ENCODE measurements at places on chromosomes 1 and 21. TPM values are rescaled to one million over a fixed set of nuclear protein-coding genes. Genes with fewer than 3 reads are reported as not detected.

- ATAC-seq, result peak; percentile 55
These were observed 88.3 kb downstream of the RPE65 start for GRCh38 chr1:68361346-68361910.

DNA sequence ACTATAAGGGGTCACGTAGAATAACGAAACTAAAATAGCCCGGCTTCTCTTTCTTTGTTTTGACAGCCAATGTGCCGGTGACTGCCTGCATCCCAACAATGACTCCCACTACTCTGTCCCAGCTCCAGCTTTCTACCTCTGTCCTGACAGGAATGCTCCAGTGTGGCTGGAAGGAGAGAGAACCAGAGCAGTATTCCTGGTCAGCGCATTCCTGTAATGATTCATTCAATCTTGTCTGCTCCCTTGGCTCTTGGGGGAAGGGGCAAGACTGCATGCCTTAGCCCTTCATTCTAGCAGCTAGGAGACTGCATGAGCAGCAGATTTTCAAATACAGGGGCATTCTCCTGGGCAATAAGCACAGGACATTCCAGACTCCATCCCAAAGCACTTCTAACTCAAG lies 132.1 kb upstream of the PRMT6 start:
- ATAC-seq, result no peak

DNA sequence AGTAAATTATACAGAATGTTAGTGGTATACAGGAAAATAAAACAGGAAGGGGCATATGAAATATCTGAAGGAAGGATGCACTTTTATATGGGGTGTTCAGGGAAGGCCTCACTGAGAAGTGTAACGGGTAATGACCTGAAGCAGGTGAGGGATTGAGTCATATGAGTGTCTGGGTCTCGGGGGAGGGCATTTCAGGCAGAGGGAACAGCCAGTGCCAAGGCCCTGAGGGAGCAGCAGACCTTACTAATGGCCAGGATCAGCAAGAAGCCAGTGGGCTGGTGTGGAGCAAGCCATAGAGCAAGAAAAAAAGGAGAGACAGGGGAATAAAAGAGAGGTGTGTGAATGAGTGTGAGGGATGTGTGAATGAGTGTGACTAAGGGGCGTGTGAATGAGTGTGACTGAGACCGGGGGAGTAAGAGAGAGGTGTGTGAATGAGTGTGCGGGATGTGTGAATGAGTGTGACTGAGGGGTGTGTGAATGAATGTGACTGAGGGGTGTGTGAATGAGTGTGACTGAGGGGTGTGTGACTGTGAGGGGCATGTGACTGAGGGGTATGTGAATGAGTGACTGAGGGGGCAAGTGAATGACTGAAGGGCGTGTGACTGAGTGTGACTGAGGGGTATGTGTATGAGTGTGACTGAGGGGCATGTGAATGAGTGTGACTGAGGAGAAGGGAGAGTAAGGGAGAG lies 107.2 kb downstream of the GLIS1 start:
- no peak for ATAC-seq

DNA sequence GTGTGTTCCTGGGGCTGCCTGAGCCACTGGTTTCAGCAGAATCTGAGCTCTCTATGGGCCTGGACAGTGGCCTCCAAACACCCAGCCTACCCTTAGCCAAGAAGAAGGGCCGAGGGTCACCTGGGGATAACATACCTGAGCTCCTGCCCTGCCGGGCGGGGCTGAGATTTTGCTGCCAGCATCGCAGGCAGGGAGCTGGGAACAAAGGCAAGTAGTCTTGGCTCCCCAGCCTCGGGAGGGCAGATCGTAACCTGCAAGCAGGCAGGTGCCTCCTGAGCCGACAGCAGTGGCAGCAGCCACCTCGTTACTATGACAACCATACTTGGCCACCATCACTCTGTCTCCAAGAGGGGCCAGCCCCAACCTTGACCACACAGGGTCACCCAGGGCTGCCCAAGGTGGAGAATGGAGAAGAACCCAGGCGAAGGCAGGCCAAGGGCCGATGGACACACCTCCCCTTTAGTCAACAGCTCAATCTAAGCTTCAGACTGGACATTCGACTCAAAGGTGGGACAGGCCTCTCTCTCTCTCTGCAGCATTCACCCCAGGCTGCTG lies 54.6 kb downstream of the TOMM20 start:
- peak; percentile 40 for ATAC-seq

DNA sequence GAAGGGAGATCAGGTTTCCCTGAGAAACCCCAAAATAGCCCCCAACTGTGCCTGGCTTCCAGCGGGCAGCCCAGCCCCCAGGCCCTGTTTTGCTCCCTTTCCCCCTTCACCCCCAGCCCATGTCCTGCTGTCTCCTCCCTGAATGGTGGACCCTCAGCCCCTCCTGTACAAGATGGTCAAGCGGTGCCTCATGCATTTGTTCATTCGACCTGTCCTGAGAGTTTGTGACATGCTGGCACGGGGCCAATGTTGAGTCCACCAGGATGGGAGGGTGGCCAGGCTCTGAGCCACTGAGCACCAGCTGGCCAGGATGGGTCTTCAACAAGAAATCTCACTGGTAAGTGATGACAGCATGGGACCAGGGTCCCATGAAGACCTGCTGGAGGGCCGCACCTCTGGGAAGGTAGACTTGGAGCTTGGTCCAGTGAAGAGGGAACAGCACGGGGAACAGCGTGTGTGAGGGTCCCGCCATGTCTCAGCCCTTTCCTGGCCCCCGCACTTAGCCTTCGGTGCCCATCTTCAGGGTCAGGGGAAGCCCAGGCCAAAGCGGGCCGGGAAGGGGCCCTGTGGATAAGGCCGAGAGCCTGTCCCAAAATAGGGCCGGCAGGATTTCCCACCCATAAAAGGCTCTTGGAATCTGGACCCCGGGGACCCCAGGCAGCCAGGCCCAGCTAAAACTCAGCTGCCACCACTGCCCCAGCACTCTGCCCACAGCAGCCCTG lies at the start of gene CALML6:
Gene CALML6 (plus strand): TSS at position 290 of the 722 bp plus-strand sequence. CDS start 21 bp downstream, at position 311.
- ATAC-seq, result no peak

DNA sequence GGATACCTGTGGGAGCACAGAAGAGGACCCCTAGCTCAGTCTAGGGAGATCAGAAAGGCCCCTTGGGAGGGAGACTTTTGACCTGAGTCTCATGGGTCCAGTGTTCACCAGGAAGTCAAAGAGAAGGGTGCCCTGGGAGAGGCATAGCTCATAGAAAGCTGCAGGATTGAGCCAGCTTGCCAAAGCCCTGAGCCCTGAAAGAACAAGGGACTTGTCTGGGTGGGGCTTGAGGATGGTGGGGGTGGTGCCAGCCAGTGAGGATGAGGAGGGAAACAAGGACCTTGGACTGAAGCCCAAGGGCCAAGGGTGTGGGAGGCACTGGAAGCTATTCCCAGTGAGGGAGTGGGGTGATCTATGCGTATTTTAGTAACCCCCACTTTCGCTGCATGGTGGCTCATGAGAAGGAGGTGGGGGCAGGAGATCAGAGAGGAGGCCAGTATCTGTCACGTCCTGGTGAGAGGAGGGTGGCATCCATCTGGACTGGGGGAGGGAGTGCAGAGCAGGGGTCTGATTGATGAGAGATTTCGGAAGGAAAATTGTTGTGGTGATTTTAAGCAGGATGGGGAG lies 28.4 kb downstream of the DMBX1 start:
- no peak for ATAC-seq

DNA sequence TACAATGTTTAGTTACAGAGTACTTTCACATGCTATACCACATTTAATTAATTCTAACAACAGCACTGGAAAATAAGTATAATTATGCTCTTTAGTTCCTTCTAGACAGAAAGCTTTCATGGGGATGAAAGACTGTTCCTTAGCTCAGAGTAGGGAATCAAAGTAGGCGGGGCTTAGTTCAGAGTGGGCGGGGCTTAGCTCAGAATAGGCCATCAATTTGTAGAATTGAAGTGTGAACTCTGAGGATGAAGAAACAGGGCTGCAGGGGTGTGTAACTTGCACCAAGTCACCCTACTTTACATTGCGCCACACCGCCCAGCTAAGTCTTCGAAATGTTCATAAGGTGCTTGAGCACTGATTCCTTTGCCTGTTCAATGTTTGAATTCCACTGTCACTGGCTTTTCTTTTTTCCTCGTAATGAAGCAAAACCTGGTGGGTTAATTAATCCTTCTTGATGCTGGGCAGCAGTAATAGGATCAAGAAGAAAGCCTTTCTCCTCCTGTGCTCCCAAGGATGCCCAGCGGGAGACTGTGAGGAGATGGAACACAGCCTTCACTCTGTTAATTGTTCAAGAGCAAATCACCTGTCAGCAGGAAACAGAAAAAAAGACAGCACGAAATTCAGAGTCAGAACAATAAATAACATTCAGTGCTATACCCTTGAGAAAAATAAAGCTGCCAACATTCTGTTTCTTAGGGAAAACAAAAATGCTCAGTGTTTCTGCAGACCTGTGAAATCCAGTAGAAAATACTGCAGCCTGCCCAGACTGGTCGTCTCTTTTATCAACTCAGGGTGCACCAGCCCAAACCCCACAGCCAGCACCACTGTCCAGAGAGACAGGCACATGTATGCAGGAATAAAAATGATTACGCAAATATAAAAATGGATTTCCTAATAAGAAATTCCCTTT lies 66.5 kb upstream of the CAMK1G start:
- ATAC-seq, result no peak

DNA sequence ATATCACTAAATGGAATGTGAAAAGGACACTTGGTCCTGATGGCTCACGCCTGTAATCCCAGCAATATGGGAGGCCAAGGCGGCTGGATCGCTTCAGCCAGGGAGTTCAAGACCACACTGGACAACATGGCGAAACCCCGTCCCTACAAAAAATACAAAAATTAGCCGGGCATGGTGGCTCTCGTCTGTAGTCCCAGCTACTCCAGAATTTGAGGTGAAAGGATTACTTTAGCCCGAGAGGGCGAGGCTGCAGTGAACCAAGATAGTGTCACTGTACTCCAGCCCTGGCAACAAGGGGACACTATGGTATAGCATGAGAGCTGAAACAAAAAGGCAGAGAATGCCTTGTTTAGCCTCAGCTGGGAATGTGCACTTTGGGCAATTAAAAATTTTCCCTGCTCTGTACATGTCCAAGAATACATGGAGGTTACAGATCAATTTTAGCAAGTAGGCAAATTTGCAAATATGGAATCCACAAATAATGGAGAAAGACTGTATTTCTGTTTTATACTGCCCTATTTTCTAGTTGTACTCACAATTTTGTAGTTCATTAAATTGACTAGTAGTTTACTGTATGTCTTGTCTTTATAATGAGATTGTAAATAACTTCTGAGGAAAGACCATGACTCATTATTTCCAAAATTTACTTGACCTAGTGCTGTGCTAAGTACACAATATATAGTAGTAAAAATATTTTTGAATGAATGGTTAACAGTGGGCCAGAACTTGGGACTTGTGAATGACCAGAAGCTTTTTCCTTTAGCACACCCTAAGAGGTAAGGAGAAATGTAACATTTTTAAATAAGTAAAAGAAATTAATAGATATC lies 2.0 kb upstream of the ANGEL2 start:
- no peak for ATAC-seq

PGLYRP4 gene
- 14.5 TPM for total RNA-seq

SH2D1B gene
- total RNA-seq, result 3.4 TPM
